ENCODE measurements at places on chromosomes 11 and 22.

DNA sequence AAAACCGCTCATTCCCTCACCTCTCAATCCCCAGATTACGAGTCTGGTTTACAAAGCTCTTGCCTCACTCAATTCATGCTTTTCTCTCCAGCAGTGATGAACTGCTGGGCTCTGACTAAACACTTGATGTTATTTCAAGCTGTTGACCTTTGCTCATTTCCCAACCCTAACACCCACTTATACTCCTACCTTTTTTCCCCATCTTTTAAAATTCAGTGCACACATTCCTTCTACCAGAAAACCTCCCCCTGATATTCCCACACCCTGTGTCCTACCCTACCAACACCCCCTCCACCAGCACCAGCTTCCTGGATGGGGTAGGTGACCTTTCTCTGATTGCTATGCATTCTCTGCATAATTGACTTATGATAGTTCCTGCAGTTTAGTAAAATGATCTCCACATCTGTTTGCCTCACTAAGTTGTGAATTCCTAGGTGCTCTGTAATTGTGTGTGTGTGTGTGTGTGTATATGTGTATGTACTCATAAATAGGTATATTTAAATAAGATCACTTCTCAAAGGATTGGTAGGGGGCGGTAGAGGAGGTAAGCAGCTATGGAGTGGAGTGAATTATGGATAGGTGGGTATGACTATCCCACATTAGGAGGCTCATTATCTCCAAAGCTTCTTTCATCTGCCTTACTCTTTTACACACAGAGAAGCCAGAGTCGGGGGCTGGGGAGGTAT is 842 bp downstream of the HEPACAM start:
- 0 out of 2 replicates have a peak, but pooled peaks cover 7% of the 10 kb centered on the region for H3K4me1 ChIP-seq
- H3K27ac ChIP-seq: no peak overlapping the region
- H3K36me3 ChIP-seq: no peaks in the 10 kb centered on the region
- no peak overlapping the region for H3K4me3 ChIP-seq
- peaks cover 28% of the 10 kb centered on the region for H3K27me3 ChIP-seq

DNA sequence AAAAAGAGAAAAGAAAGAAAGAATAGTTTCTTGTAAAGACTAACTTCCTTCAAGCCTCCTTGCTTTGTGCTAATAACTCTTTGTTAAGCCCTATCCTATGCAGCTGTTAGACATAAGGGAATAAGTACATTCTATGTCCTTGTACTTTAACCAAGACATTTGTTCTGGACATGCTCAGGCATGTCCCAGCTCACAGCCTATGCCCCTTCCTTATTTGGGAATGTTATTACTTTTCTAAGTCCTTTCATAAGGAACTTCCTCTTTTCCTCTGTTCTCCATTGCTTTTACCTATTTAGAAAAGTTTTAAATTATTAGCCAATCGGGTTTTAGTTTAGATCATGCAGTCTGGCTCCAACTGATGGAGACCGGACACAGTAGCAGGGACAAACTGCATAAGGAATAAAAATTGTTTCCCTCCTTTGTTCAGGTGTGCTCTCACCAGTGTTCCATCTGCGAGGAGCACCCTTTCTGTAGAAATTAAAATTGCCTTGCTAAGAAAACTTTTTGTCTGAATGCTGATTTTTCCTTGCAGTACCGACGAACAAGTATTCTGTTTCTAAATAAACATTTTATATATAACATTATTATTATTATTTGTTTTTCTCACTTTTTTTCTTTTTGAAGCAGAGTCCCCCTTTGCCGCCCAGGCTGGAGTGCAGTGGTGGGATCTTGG is 21.6 kb upstream of the SPINDOC start:
- no peak overlapping the region for H3K27ac ChIP-seq
- no peak for DNase-seq
- H3K27me3 ChIP-seq: no peaks in the 10 kb centered on the region
- H3K36me3 ChIP-seq: no peaks in the 10 kb centered on the region
- H3K4me3 ChIP-seq: no peak overlapping the region

DNA sequence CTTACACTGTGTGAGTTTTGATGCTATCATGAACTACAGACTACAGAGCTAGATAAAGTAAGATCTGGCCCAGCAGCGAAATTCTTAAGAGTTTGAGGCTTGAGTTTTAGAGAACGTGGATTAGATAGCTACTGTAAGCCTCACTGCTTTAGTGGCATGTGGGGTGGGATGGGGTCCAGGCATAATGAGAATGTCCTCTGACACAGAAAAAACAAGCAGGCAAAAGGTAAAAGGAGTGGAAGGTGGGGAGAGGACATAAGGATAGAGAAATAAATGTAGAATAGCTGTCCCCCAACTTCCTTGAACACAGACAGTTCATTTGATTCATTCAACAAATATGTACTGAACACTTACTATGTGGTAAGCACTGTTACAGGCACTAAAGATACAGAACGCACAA is 324.5 kb upstream of the PITPNB start:
- H3K4me1 ChIP-seq: 0 out of 2 replicates have a peak, but pooled peaks cover 5% of the 10 kb centered on the region
- H3K4me3 ChIP-seq: no peak overlapping the region
- no peak overlapping the region for H3K27ac ChIP-seq

- no peak overlapping the region for H3K4me3 ChIP-seq
- DNase-seq: peak; percentile 38
- no peak overlapping the region for H3K27ac ChIP-seq
- peaks cover 23% of the 10 kb centered on the region for H3K4me1 ChIP-seq
Observed at GRCh38 chr11:86919557-86920210, 35.5 kb downstream of the FZD4 start.

- H3K4me3 ChIP-seq: no peak overlapping the region
- no peaks in the 10 kb centered on the region for H3K27me3 ChIP-seq
- H3K36me3 ChIP-seq: no peaks in the 10 kb centered on the region
- no peak for DNase-seq
- H3K27ac ChIP-seq: no peak overlapping the region
- H3K4me1 ChIP-seq: no peaks in the 10 kb centered on the region
Observed at GRCh38 chr11:100584201-100584985, 102.7 kb upstream of the ARHGAP42 start.

- no peak overlapping the region for H3K4me3 ChIP-seq
- H3K27me3 ChIP-seq: peaks cover 6% of the 10 kb centered on the region
- no peaks in the 10 kb centered on the region for H3K4me1 ChIP-seq
- no peak for DNase-seq
Observed at GRCh38 chr11:58027341-58027740, 3.4 kb upstream of the OR6Q1 start.

All from PC-9 (cell line).